ENCODE measurements at places on chromosomes 2 and 18.

- no peak for DNase-seq
Measured at GRCh38 chr2:230225486-230225885, at the start of gene SP140. SP140 (plus strand) TSS chr2:230225736; CDS start chr2:230225845, 109 bp downstream.

DNA sequence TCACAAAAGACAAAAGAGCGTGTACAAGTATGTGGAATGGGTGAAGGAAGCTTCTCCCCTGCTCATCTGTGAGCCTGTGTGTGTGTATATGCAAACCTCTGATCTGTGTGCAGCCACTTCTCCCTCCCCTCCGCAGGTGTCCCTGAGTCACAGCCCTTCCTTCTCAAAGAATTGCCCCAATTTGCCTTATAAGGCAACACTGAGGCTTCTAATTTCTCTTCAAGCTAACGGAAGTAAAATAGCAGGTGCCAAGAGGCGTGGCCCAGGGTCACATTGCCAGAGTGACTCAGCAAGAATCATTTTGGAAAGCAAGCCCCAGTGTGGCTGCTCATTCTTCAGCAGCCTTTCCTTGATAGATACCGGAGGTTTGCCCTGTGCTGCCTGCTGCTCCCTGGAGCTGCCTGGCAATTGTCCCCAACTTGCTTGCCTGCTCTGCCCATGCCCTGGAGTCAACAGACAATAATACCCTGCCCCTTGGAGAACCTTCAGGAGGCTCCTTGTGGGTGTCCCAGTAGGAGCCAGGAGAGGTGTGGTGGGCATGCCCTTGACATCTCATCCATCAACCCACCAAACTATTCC, 37.3 kb upstream of the BMP10 start:
- peak; percentile 49 for DNase-seq

DNA sequence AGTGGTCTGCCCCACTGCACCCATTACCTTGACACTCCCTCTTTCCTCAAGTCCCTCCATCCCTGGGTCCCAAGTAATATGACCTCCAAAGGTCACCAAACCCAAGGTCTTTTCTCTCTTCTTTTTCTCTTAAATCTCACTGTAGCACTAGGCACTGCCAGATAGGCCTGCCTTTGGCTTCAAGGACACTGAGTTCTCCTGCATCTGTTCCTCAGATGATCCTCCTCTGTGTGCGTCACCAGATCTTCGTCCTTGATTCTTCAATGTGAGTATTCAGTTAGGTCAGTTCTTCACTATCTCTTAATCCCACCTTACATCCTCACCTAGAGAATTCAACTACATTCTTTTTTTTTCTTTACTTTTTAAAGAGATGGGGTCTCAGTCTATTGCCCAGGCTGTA, 249.2 kb downstream of the NBAS start:
- no peak for DNase-seq

GRCh38 chr2:8229546-8229986, 452.3 kb upstream of the ID2 start:
- DNase-seq, result no peak

DNA sequence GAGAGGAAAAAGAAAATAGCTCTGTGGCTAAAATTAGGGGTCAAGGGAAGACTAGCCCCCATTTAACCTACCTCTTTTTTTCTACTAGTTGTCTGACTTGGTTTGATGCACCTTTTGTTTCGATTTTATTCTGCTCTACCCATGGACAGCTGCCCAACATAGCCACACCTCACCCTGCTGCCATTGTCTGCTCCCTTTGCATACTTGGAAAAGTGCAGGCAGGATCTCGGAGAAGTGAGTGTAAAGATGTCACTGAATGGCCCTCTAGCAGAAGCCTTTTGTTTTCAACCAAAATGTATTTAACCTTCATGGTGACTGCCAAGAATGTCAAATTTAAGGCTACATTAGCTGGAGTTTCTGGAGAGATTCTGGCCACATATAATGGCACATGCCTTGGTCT, 62.9 kb downstream of the SETBP1 start:
- no peak for DNase-seq

DNA sequence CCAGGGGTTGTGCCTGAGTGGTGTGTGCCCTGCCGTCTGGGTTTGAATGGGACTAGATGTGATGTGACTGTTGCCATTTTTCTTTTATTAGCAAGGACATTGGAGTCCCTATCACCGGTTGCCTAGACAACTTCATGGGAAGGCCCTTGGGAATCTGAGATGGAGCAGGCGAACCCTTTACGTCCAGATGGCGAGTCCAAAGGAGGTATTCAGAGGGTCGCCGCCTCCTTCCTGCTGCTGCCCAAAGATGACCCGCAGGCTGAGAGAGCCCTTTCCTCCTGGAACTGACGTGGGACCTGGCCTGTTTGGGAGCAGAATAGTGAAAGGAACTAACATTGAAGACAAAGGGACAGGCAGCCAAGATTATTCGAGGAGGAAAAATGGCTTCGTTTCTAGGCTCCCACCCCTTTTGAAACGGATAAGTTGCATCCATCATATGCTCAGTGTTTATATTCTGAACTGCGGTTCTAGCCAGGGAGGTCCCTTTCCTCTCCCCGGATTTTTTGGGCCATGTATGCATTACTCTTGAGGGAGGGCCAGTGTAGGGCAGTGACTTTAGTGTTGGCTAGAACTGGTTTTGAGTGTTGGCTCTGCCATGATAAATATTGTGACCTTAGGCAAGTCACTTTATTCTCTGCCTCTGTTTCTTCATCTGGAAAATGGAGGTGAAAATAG, 673 bp downstream of the CENPO start:
- no peak for DNase-seq

- DNase-seq, result no peak
Measured at GRCh38 chr2:21361957-21362486, 238.3 kb downstream of the TDRD15 start.

DNA sequence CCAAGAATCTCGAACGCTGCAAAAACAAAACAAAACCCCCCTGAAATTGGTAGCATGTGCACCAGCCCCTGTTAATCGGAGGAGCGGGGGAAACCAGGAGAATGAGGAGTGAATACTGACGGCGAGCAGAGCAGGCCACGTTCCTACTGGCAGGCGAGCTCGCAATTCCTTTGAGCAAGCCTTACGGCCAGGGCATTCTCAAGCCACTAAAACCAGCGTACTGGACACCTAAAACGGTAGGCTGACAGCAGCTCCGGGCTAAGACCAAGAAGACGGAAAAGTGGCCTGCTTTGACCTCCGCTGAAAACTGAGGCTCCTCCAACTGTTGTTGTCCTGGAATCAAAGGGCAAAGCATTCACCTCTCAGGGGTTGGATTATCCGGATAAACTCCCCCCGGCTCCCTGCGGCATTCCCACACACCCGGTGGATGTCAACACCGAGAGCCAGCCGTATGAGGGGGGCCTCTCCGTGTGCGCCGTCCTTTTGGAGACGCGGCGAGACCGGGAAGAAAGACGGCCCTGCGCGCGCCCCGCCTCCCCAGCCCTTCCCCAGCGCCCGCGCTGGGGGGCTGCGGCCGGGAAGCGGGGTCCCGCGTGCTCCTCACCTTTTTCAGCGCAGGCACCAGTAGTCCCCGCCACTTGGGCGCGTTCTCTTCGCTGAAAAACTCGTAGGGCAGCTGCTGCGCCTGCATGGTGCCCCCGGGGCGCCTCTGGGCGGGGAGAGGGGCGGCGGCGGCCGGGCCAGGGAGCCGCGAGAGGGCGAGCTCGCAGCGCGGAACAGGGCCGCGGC, 925 bp downstream of the SOS1 start:
- DNase-seq, result peak; percentile 80

GRCh38 chr2:68426848-68427579, 40.1 kb downstream of the FBXO48 start:
- DNase-seq, result no peak

DNA sequence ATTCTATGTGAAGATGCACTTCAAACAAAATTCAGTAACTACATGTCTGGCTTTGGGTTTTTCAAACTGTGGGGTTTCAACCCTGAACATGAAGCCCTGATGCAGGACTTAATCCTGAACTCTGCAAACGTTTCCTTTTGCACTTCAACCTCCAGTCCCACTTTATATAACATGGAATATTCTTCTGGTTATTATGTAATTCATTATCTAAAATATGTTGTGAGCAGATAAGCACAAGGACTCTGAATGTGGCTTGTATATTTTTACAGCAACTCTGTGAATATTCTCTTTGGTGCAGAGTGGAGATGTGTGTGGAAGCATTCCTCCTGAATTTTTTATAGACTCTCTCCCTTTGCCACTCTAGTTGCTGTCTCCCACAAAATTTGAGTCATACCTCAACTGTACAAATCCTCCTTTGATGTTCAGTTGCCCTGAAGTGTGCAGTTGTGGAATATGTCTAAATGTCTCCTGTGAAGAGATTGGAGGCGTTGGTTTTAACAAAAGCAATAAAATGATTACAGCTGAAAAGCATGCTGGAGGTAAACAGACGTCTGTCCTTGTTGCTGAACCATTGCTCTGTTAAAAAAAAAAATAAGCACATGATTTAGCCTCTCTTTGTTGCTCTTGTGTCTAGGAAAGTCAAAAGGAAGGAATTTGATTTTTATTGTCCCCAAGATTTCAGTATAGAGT, 205.1 kb upstream of the NRP2 start:
- no peak for DNase-seq

- peak; percentile 19 for DNase-seq
Measured at GRCh38 chr2:42859006-42859552, 66.7 kb upstream of the HAAO start.

DNA sequence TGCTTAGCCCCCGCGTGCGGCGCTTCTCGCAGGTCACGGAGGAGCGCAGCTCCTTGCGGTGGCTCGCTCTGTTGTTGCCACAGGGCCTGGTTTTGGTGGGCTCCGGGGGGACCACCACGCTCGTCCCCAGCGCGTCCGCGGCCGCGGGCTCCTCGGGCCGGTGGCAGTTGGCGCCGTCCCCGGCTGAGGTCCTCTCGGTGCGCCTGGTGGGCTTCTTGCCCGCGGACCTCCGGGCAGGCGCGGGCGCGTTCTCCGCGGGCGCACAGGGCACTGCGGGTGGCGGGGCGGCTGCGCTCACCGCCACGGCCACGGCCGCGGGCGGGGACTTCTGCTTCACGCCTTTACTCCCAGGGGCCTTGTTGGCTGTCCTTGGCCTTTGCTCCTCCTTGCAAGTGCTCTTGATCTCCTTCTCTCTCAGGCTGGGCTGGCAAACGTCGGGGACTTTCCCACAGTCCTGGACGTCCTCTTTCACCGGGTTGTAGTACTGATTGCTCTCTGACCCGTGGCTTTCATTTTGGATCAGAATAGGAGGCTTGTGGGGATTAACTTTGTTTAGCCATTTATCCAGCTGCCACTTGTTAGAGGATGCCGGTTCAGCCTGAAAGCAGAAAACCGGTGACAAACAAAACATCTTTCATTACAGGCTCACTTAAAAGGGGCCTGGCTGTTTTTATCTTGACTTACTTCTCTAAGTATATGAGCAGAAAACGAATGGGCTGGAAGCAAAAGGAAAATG, 104.0 kb upstream of the REV1 start:
- DNase-seq, result no peak

GRCh38 chr2:32783469-32783868, 155.6 kb downstream of the TTC27 start:
- DNase-seq, result no peak

- DNase-seq, result no peak
Measured at GRCh38 chr2:74554820-74555531, 456 bp downstream of the DOK1 start.

- DNase-seq, result no peak
Measured at GRCh38 chr2:104844807-104845551, 8.9 kb upstream of the POU3F3 start.

GRCh38 chr2:230798769-230799399, 65.9 kb upstream of the ITM2C start:
- DNase-seq, result no peak

GRCh38 chr18:53625997-53626599, 598.4 kb downstream of the MBD2 start:
- no peak for DNase-seq

DNA sequence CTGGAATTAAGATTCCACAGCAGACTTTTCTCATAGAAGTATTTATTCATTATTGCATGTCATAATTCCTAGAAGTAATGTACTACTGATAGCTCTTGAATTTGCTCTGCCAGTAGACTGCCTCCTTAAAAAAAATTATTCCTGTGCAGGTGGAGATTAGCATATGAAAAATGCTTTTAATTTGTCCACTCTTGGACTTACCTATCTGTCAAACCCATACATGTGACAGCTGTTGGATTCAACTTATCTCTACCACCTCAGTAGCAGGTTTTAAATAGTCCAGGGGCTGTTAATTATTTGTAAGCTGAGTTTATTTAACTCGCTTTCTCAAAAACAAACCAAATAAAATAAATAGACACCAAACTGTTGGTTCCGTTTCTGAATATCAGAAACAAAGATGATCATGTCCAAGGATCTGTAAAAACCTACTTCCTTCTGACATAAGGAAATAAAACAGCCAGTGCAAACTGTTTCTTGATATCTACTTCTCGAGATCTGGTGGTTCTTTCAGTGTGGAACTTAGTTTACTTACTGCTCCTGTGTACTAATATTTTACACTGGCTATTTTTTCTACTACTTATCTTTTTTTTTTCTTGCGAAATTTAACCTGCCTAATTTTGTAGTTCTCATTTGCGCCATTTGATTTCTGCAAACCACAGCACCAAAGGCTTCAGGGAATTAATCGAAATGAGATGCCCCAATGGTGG, 44.2 kb downstream of the ZEB2 start:
- DNase-seq, result no peak

DNA sequence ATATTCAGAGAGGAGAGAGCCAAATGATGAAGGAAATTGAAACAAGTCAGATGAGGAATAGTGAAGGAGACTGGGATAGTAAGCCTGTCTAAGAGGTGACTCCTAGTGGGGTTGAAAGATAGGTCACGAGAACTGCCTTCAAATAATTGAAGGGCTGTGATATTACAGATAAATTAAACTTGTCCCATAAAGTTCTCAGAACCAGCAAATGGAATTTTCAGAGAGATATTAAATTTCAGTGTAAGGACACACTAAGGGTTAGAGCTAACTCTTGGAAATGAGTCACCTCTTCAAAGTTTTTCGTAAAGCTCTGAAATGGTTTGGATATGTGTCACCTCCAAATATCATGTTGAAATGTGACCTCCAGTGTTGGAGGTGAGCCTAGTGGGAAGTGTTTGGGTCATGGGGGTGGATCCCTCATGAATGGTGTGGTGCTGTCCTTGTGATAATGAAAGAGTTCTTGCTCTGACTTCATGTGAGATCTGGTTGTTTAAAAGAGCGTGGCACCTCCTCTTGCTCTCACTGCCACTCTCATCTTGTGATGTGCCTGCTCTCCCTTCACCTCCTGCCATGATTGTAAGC, 87.3 kb downstream of the BABAM2 start:
- DNase-seq, result no peak

DNA sequence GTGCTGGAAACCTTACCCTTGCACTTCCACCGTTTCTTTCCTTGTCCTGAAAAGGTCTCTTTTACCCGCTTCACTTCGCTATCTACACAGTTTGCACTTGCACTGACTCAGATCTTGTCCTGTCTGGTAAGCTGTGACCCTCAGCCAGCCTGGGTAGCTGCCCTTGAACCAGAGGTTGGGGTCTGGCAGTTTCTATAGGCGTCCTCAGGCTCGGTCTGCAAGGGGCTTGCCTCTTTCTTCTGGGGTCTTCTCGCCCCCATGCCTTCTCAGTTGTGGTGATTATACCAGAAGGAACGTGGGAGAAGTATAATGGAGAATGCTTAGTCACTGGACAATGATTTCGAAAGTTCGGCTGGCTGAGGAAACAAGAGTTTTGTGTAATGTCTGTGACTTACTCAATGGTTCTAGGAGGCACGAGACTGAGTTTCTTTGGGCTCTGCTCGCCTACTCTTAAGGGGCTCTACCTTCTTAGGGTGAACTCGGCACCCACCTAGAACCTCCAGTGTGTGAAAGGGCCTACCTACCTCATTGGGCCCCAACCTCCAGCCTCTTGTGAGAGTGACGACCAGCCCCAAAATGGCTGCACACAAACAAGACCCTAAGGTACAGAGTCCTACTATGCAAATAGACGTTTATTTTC, 6.9 kb upstream of the STAT1 start:
- no peak for DNase-seq
